ENCODE measurements at places on chromosomes 2 and 18. TPM values are rescaled to one million over a fixed set of nuclear protein-coding genes. Genes with fewer than 3 reads are reported as not detected.

VIT gene
- 7.9 TPM for total RNA-seq

EFEMP1 gene
- total RNA-seq: 69.2 TPM

CYRIA gene
- 1.3 TPM for total RNA-seq

MAP2 gene
- 0.43 TPM for total RNA-seq

UBXN4 gene
- 46.3 TPM for total RNA-seq

ABCB11 gene
- not detected for total RNA-seq

DYSF gene
- total RNA-seq: 1.4 TPM

TRABD2A gene
- 20.9 TPM for total RNA-seq

TEX44 gene
- not detected for total RNA-seq

RGPD3 gene
- total RNA-seq: 0.07 TPM

GALNT5 gene
- 3.1 TPM for total RNA-seq

ELOA2 gene
- total RNA-seq: not detected

GCFC2 gene
- total RNA-seq: 28.9 TPM

MEP1B gene
- total RNA-seq: not detected

ANKRD30B gene
- total RNA-seq: 0.67 TPM

TMEM182 gene
- total RNA-seq: 5.2 TPM

SLC1A4 gene
- total RNA-seq: 21.1 TPM

PPM1B gene
- 29.5 TPM for total RNA-seq

PIAS2 gene
- 21.0 TPM for total RNA-seq

PLEKHH2 gene
- 1.2 TPM for total RNA-seq

TANC1 gene
- total RNA-seq: 13.3 TPM

GPATCH11 gene
- 6.3 TPM for total RNA-seq

DSG4 gene
- not detected for total RNA-seq

Measured in MG63 (cell line).